ENCODE measurements at places on chromosomes 2 and 18.
A peak's percentile ranks its signal among the peaks of the same experiment; 100 is the strongest.

DNA sequence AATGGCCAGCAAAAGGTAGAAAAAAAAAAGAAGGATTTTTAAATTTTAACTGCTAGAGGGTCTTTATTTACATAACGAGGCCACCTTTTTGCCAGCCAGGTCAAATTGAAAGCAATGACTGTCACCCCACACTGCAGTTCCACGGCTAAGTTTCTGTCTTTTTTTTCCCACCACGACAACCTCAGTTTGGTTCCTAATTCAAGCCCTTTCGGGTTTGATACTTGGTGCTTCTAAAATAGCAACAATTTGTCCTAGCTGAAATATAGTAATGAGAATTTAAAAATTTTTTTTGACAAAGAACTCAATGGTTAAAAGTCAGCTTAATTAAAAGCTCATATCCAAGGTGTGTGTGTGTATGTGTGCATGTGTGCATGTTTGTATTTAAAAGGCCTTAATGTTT, 16.4 kb upstream of the NMS start:
- no peak for DNase-seq

- peak; percentile 98 for DNase-seq
Measured at GRCh38 chr18:58221060-58221725, 177.2 kb downstream of the NEDD4L start.

DNA sequence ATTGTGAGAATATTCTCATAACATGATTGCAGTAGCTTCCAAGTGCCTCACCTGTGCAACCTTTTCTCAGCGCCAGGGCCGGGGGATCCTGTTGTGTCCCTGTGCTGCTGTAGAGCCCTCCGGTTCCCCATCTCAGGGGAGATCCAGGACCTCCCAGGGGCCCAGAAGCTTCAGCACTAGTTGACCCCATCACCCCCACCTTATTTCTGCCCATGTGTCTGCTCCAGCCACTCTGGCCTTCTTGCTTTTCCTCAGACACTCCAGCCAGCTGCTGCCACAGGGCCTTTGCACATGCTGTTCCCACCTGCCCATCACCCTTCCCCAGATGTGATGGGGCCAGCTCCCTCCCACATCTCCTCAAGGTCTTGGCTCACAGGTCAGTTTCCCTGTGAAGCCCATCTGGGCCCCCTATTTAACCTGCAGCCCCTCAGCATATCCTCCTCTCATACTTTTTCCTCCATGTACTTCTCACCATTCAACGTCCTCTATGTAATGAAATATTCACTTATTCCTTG, 226.5 kb downstream of the SEPTIN10 start:
- no peak for DNase-seq

DNA sequence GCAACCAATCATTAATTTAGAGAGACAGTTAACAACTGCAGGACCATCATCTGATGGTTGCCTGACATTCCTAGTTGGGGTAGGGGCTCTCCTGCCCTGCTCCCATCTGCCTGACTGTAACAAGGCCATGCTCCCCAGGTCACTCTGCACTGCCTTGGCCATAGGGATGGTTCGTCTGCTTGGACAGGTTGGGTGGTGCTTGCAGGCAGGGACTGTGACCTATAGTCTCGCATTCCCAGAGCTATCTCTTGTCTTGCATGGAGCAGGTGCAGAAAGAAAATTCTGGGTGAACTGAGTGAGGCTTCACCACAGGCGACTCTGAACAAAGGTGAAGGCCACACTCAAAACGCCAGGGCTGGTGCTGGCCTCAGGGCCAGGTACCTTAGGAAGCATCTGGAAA, 64.7 kb downstream of the EMILIN2 start:
- DNase-seq: no peak

Measured in HT1080 (cell line).